Daoy (cell line): ENCODE measurements at places on chromosomes 11 and 22. TPM values are rescaled to one million over a fixed set of nuclear protein-coding genes. Genes with fewer than 3 reads are reported as not detected.

GRCh38 chr22:49812838-49813237 is 14.8 kb downstream of the BRD1 start:
- DNase-seq, result no peak

- no peak for DNase-seq
Measured at GRCh38 chr11:130652671-130653335, 204.4 kb downstream of the ADAMTS15 start.

The KRTAP5-8 gene
- not detected in 2 replicates for total RNA-seq

The OPCML gene
- not detected in 2 replicates for total RNA-seq

The LRFN4 gene
- 21.5 and 23.9 TPM in 2 replicates for total RNA-seq

The TSGA10IP gene
- total RNA-seq, result not detected in 2 replicates

The SHANK2 gene
- 0.06 and 0.29 TPM in 2 replicates for total RNA-seq
